Muscle of leg (tissue), 16 donors: ENCODE measurements at places on chromosomes 6 and 20. TPM values are rescaled to one million over a fixed set of nuclear protein-coding genes. Genes with fewer than 3 reads are reported as not detected.
A peak's percentile ranks its signal among the peaks of the same experiment; 100 is the strongest.

- H3K4me3 ChIP-seq, result peak within 1 kb of the TSS; percentile 75
- H3K36me3 ChIP-seq, result no peaks in the 10 kb centered on the region
These were observed at the start of gene ACSS2 for GRCh38 chr20:34876406-34877282. Gene ACSS2, plus strand, starts transcription at chr20:34876612. Its CDS starts 34 bp downstream, at chr20:34876646.

- H3K4me3 ChIP-seq, result no peak overlapping the region
- H3K27ac ChIP-seq, result no peak overlapping the region
- DNase-seq, result no peak
These were observed 3.3 kb upstream of the PXDC1 start for GRCh38 chr6:3754776-3755175.

The FRS3 gene
- polyA plus RNA-seq, result 5.9 TPM

DNA sequence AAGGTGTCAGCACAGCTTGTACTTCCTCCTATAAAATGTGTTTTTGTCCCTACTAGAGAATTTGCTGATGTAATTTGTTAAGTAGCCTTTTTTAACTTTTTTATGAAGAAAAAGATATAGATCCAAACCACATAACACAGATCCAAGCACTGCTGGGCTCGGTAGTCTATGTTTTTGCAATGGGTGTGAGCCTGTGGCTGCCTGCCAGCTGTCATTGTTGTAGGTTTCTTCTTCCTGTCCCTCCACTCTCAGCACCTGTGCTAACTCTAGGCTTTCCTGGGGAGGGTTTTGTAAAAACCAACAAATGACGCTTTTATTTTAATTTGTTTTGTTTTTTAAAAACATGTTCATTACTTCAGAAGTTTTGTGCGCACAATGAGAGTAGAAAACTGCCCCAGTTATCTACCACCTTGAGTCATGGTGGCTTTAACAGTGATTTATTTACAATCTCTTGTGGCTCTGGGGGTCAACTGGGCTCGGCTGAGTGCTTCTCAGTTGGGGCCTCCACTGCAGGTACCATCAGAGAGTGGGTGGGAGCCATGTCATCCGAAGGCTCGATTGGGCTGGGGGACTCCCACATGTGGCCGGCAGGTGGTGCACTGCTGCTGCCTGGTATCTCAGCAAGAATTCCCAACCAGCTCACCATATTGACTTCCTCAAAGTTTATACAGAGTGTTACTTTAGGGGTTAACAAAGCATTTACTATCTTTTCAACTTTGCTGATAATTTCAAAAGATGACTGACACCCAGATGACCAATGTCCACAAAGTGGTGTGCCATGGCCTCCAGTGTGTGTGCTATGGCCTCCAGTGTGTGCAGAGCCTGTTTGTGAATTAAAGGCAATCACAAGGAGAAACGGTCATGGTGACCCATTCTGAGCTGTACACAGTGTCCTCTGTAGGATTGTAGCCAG, 3.0 kb upstream of the CCR6 start:
- H3K27ac ChIP-seq, result no peak overlapping the region
- DNase-seq, result no peak
- peaks cover 9% of the 10 kb centered on the region for H3K27me3 ChIP-seq
- H3K36me3 ChIP-seq, result no peaks in the 10 kb centered on the region
- H3K4me1 ChIP-seq, result peaks cover 6% of the 10 kb centered on the region

The AIF1 gene
- polyA plus RNA-seq, result 29.5 TPM

DNA sequence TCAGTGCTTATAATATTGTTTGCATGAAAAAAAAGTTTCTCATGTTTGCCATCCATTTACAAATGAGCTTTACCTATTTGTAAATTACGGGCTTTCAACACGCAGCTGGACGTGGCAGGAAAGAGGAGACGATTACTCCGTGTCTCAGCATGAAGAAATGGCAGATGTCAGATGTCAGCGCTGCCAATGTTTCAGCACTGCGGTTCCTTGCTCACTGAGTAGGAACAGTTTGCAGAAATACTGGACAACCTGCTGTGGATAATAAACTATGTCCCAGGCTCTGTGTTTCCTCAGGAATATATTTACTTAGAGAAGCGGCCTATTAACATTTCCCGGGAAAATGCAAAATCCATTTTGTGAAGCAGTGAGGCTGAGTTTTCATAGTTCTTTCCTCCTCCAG, 22.7 kb downstream of the RAMACL start:
- no peaks in the 10 kb centered on the region for H3K36me3 ChIP-seq
- no peak for DNase-seq
- H3K27ac ChIP-seq, result peak overlapping the region; percentile 73
- H3K27me3 ChIP-seq, result no peaks in the 10 kb centered on the region
- H3K4me3 ChIP-seq, result no peak overlapping the region

GRCh38 chr20:62741191-62741691, 32.6 kb downstream of the NTSR1 start:
- H3K27ac ChIP-seq, result no peak overlapping the region
- H3K36me3 ChIP-seq, result no peaks in the 10 kb centered on the region
- peaks cover 56% of the 10 kb centered on the region for H3K4me1 ChIP-seq
- H3K4me3 ChIP-seq, result no peak overlapping the region
- no peak for DNase-seq
- H3K27me3 ChIP-seq, result peaks cover 25% of the 10 kb centered on the region

The C6orf15 gene
- polyA plus RNA-seq, result not detected

The HAO1 gene
- polyA plus RNA-seq, result not detected

DNA sequence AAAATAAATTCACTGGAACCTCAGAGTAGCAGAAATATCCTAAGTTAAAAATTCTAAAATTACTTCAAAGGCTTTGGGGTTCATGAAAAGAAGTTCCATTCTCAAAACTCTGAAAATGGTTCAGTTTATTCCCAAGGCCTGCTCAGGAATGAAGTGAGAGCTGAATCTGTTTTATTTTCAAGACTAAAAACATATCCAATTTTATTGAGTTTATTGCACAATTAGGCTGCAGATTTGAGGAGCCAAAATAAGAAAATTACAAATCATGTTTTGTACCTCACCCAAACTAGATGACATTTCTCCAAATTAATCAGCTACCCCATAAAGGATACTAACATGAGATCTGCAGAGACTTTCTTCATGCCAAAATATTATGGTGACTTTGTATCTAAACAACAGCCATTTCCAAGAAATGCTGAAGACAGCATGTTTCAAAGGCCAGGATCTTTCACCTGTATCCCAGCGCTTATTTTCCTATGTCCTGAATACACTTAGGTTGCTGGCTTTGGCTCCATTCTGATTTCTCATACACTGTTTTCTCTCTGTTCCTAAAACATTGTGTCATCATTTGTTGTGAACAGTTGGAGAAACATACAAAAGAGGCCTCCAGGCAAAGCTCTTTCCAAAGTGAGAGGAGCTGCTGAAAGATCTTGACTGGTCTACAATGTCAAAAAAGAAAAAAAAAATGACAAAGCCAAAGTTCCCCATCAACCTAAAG, 85.7 kb upstream of the F13A1 start:
- H3K27ac ChIP-seq, result no peak overlapping the region
- no peaks in the 10 kb centered on the region for H3K36me3 ChIP-seq
- H3K27me3 ChIP-seq, result no peaks in the 10 kb centered on the region
- H3K4me3 ChIP-seq, result no peak overlapping the region
- H3K4me1 ChIP-seq, result peaks cover 4% of the 10 kb centered on the region

- H3K27ac ChIP-seq, result no peak overlapping the region
- peak; percentile 13 for DNase-seq
- H3K4me1 ChIP-seq, result peaks cover 5% of the 10 kb centered on the region
These were observed 497.1 kb upstream of the ARID1B start for GRCh38 chr6:156280065-156280464.

DNA sequence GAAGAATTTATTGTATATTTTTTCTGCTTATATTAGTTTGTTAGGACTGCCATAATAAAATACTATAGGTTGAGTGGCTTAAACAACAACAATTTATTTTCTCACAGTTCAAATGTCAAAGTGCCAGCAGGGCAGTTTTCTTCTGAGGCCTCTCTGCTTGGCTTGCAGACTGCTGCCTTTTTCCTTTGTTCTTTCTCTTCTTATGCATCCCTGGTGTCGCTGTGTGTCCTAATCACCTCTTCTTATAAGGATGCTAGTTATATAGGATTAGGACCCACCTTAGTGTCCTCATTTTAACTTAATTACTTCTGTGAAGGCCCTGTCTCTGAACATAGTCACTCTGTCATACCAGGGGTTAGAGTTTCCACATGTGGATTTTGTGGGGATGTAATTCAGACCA, 354.4 kb downstream of the NKAIN2 start:
- H3K27ac ChIP-seq, result no peak overlapping the region
- no peak for DNase-seq
- no peaks in the 10 kb centered on the region for H3K36me3 ChIP-seq
- H3K4me3 ChIP-seq, result no peak overlapping the region
- H3K4me1 ChIP-seq, result no peaks in the 10 kb centered on the region
- H3K27me3 ChIP-seq, result no peaks in the 10 kb centered on the region

The PDYN gene
- not detected for polyA plus RNA-seq

DNA sequence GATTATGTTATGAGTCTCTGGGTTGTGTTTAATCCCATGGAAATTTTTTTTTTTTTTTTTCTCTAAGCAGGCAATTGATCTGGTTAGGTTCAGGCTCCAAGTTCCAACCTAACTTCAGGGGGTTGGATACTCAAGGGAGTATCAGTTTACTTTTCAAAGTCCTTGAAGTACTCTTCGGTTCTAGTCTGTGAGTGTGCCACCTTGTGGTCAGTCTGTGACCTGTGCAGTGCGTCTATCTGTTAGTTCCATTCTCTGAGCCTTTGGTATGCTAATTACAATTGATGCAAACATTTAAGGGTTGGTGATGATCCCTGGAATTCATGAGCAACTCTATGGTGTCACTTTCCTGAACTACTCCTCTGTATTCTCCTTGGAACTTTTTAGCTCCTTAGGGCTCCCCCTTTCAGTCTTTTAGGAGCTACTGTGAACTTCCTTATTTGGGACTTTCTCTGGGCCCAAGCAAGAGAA, 342.0 kb downstream of the SOX4 start:
- no peaks in the 10 kb centered on the region for H3K36me3 ChIP-seq
- DNase-seq, result no peak
- no peaks in the 10 kb centered on the region for H3K4me1 ChIP-seq
- H3K4me3 ChIP-seq, result no peak overlapping the region
- no peaks in the 10 kb centered on the region for H3K27me3 ChIP-seq
- H3K27ac ChIP-seq, result no peak overlapping the region

The TMEM14A gene
- polyA plus RNA-seq, result 21.0 TPM
